HCT116 (cell line): ENCODE measurements at places on chromosomes 3 and 15. TPM values are rescaled to one million over a fixed set of nuclear protein-coding genes. Genes with fewer than 3 reads are reported as not detected.

SEMA5B gene
- total RNA-seq = 0.15 TPM

STXBP5L gene
- not detected for total RNA-seq

DNA sequence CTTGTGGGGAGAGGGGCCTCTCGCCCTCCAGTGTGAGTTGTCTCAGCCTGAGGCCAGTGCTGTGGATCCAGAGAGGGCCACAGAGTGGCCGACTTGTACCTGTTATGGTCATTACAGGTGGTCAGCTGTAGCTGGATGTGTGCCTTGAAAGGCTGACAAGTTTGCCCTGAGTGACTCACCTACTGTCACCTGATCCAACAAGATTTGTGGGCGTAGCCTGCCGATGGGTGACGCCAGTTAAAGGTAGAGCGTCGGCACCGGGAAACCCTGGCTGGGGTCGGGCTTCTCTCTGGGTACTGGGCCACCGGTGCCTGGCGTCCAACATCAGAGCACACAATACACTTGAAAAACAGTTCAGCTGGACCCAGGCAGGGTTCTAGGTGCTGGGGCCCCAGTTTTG, 2.8 kb upstream of the ISG20 start:
- peaks cover 38% of the 10 kb centered on the region for H3K4me1 ChIP-seq
- H3K36me3 ChIP-seq = no peaks in the 10 kb centered on the region; the same call in 1 of the 2 replicates
- peak; percentile 69 for DNase-seq

- no peaks in the 10 kb centered on the region for H3K27me3 ChIP-seq
- no peak for DNase-seq
- H3K27ac ChIP-seq = no peak overlapping the region
Observed at GRCh38 chr3:61772456-61772855, 211.1 kb downstream of the PTPRG start.

GRCh38 chr3:48423241-48423882, 6.5 kb downstream of the PLXNB1 start:
- H3K27ac ChIP-seq = no peak overlapping the region
- H3K27me3 ChIP-seq = no peaks in the 10 kb centered on the region
- no peaks in the 10 kb centered on the region for H3K36me3 ChIP-seq
- DNase-seq = no peak
- no peak overlapping the region for H3K4me3 ChIP-seq
